ENCODE measurements at places on chromosomes 1 and 21.

DNA sequence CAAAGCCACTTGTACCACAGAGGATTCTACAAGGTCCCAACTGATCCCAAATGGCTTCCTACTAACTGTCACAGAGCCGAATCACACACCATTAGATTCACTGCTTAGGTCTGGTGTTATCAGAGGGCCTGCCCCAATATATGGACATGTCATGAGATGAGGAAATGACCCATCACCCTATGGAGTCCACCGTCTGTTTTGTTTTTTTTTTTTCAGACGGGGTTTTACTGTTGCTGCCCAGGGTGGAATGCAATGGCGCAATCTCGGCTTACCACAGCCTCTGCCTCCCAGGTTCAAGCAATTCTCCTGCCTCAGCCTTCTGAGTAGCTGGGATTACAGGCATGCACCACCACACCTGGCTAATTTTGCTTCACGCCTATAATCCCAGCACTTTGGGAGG, 83.8 kb upstream of the ETS2 start:
- DNase-seq, result no peak

DNA sequence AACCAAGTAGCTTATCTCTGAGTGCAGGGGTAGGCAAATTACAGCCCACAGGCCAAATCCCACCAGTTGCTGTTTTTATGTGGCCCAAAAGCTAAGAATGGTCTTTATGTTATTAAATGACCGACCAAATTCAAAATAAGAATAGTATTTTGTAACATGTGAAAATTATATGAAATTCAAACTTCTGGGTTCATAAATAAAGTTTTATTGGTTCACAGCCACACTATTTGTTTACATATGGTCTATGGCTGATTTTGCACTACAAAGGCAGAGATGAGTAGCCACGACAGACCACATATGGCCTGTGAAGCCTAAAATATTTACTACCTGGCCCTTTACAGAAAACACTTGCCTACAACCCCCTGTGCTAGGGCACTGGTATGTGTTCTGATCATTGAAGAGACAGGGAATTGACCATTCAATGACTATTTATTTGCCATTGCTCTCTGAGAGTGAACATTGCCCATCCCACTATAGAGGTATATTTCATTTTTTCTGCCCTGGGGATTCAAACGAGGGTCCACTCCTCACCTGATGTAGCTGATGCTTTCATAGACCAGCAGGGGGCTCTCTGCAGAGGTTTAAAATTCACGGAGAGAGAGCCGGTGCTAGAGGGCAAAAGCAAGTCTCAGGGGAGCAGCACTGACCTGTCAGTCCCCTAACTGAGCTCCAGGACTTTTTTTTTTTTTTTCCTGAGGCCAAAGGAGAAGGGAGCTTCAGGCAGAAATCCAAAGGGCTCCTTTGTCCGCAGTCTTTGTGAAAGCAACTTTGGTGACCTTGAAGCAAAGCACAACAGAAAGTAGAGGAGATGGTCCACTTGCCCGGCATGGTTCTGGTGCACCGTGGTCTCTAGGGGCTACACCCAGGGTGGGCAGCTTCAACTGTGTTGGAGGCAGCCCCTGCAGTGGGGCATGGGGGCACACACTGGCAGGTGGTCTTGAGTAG, 7.3 kb upstream of the GNL2 start:
- peak; percentile 11 for DNase-seq

DNA sequence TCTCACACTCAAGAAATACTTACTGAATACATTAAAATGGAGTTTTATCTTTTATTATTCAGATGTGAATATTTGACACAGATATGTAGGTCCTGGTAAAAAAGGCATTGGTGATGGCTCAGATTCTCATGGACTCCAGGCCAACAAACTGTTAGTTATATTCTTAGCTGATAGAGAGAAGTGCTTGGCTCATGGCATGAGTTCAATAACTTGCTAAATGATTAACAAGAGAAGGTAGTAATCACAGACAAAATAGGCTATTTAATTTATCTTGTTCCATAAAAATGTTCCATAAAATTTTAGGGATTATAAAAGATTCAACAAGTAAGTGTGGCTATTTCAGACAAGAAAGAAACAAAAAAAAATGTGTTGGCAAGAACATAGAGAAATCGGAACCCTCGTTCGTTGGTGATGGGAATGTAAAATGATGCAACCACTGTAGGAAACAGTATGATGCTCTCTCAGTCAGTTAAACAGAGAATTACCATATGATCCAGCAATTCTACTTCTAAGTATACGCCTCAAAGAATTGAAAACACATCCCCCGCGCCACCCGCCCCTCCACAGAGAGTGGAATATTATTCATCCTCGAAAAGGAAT, 737.8 kb upstream of the ADAMTS5 start:
- no peak for DNase-seq

- peak; percentile 43 for DNase-seq
Measured at GRCh38 chr1:151443846-151444782, 15.2 kb downstream of the POGZ start.

- no peak for DNase-seq
Measured at GRCh38 chr1:229889031-229889517, 178.0 kb upstream of the GALNT2 start.

- no peak for DNase-seq
Measured at GRCh38 chr1:246304484-246305259, 202.4 kb downstream of the SMYD3 start.

DNA sequence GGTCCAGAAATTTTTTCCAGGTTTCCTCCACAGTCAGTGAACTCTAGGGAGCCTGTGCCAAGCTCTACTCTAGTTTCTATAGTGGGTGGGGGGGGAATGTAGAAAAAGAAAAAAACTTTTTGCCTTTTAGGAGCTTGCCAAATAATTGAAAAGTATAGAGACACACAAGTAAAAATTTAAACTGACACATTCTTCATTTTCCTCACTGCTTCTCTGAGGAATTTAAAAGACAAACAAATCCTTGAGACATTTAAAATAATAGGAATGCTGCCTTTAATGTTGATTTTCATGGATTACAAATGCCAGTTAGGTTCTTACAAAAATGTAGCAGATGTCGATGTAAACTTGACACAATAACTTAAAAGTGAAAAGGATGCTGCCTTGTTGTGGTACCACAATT, 241.9 kb downstream of the DNM3 start:
- DNase-seq, result no peak

GRCh38 chr1:88698764-88699163, 14.7 kb downstream of the PKN2 start:
- no peak for DNase-seq

DNA sequence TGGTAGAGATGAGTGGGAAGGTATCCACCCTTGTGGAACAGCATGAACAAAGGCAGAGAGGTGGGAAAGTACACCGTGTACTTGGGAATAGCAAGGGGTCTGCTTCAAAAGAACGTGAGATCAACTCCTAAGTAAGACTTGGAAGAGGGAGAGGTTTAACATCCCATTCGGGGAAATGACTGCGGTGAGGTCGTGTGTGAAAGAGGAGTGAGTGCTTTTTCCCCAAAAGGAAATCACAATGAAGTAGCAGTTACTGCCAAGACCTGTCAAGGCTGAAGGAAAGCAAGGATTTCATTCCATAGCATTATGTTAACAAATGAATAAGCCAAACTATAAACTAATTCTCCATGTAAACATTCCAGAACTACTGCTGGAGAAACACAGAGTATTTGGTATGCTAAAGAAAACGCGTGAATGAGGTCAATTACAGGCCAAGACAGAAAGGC, 20.0 kb upstream of the SYDE2 start:
- DNase-seq, result no peak

DNA sequence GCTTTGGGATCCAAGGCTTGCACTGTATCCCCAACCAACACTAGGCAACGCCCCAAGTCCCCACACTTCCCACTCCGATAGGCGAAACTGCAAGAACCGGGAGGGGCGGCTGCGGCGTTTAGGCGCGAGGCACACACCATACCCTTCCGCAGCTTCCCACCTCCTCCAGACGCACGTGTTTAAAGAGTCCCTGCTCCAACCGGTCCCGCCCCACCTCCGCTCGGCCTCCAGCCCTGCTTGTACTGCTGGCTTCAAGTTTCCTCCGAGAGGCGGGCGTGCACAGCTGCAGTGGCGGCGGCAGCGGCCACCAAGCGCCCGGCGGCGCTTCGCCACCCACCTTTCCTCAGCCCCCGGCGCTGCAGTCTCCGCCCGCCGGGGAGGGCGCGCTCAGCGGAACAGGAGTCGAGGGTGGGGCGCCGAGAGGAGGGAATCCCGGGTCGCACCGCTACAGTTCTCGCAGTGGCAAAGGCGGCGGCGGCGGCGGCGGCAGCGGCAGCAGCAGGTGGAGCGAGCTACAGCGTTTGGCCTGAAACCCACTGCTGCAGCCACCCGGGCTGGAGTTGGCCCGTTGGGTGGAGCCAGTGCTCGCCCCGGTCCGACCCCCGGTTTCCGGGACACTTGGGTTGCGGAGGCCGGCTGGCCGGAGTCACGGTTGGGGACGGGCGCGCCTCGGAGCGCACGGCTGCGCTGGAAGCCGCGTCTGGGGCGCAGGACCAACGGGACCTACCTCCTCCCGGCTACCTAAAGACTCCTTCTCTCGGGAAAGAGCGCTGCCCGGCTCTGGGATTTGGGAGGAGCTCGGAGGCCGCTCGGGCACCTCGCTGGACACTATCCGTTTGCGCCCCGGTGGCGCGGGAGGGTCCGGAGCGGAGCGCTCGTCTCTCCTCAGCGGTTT, at the start of gene CNIH3:
CNIH3 (plus strand) TSS at position 457 of the 895 bp plus-strand sequence. CDS start 858 bp downstream, outside the sequence.
- no peak for DNase-seq

DNA sequence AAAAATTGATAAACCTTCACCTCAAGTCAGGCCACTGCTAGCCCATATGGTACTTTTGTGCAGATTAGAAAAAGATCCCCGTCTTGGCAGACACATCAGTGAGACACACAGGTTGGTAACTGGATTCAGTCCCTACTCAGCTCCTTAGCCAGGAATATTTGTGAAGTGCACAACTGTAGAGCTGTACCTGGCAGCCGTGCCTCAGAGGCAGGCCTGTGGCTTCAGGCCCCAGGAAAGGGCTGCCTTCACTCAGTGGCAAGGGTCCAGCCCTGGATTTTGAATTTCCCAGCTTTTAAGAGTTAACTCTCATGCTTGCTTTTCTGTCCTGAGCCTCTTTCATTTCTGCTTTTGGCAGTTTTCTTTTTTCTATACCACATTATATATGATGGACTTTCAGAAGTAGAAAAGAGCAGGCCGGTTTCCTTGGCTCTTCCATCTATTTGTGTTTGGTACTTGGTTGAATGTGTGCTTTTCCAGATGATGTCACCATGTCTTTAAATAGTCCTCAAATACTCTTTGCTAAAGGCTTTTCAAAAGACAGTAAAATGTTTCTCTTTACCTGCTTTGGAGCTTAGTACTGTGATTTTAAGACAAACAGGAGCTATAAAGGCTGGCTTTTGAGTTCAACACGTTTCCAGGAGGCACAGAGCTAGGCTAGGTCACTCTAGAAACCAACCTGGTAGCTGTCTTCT, 186.6 kb downstream of the AK5 start:
- no peak for DNase-seq

- no peak for DNase-seq
Measured at GRCh38 chr1:220751111-220751510, 3.0 kb downstream of the MTARC2 start.

GRCh38 chr1:56663846-56664245, 18.7 kb downstream of the PRKAA2 start:
- no peak for DNase-seq

- no peak for DNase-seq
Measured at GRCh38 chr1:29650041-29650400, 413.7 kb downstream of the PTPRU start.

- DNase-seq, result no peak
Measured at GRCh38 chr1:156476501-156477298, 23.9 kb downstream of the MEF2D start.

GRCh38 chr1:69409731-69410456, 157.8 kb upstream of the LRRC7 start:
- DNase-seq, result no peak

DNA sequence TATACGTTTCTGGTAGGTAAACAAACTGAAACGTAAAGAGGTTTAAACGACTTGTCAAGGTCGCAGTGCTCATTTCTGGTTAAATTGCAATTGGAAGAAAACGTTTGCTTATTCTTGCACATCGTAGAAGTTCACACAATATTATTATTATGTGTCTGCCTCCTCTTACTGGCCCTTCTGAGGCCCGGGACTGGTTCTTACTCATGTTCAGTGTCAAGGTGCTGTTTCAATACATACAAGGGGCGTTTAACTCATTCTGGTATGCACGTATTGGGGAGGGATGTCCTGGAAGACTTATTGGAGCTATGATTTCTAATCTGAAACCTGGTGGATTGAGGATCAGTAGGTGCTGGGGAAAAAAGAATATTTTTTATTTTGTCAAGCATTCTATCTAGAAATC, 932 bp downstream of the RPF1 start:
- DNase-seq, result no peak

GRCh38 chr1:23288201-23288600, 55.9 kb downstream of the HNRNPR start:
- DNase-seq, result no peak

- no peak for DNase-seq
Measured at GRCh38 chr1:241274693-241275092, 82.3 kb downstream of the RGS7 start.

- no peak for DNase-seq
Measured at GRCh38 chr1:185608177-185608576, 126.0 kb upstream of the HMCN1 start.

GRCh38 chr1:91066538-91066937, 44.7 kb upstream of the ZNF644 start:
- no peak for DNase-seq

DNA sequence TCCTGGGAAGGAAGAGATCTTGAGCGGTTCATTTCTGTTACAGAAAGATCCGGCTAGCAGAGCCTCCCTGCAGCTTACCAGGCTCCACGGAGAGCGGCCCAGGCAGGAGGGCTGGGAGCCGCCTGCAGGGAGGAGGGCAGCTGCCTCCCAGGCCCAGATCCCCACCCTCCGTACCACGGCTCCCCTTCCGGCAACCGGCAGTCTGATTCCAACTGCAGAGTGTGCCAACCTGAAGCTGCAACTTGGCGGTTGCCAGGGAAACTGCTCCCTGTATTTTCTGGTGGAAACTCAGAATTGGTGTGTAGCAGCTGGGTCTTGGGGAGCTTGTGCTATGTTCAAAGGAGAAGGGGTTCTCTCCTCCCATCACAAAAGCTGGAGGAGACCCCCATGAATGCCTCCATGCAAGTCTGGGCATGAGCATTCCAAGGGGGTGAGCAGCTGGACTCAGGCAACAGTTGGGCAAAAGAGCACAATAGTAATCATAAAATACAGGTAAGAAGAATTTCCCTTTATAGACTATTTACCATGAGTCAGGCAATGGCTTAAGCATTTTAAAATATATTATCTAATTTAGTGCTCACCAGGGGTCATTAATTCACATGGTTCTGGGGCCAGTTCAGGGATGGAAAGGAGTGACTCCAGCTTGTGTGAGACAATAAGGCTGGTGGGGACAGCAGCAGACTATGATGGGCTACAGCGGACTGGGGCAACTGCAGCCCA, 46.1 kb upstream of the KAZN start:
- no peak for DNase-seq

Data from stimulated activated CD4-positive, alpha-beta T cell treated with anti-CD3 and anti-CD28 coated beads, Interleukin-1b, Interleukin-23, amount 100 ng/mL, for 1 hour (primary cell).